ENCODE measurements at places on chromosomes 16 and 17.

GRCh38 chr17:82272495-82273326, 789 bp downstream of the CSNK1D start:
- peak; percentile 35 for DNase-seq

- DNase-seq = no peak
These were observed 21.0 kb downstream of the COQ7 start for GRCh38 chr16:19088341-19088916.

DNA sequence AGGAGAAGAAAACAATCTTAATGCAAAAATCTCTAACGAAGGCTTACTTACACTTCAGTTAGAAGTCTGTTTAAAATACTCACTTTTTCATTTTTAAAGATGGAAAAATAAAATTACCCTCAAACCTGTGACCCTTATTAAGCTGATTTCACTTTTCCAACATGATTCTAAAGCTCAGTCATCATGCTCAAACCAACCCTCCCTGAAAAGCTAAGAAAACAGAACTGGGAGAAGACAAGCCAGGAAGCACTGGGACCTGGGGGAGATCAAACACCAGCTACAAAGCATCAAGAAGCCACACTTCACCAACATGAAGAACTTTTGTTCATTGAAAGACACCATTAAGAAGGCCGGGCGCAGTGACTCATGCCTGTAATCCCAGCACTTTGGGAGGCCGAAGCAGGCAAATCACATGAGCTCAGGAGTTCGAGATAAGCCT, 88.8 kb downstream of the LITAF start:
- DNase-seq = no peak

- no peak for DNase-seq
These were observed 5.9 kb downstream of the HAS3 start for GRCh38 chr16:69111216-69111875.

- no peak for DNase-seq
These were observed 30.4 kb upstream of the PAFAH1B1 start for GRCh38 chr17:2563061-2563460.

DNA sequence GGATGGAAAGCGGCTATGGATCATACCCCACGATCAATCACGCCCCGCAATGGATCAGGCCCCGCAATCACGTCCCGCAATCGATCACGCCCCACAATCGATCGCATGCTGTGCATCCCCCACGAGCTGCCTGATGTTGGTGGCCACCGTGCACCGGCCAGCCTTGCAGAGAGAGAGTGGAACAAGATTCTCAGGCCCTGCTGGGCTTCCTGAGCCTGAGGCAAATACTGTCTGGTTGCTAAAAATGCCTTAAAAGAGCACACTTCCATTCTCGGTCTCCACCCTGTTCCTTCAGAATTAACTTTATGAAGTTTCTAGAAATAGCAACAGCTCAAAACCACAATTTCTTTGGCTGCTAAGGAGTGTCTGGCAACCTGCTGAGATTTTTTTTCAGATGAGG, 81.5 kb downstream of the VPS53 start:
- peak; percentile 38 for DNase-seq

GRCh38 chr17:58402679-58403078, 14.7 kb downstream of the RNF43 start:
- DNase-seq = peak; percentile 14

- DNase-seq = peak; percentile 68
These were observed at the start of gene EVI2A for GRCh38 chr17:31321481-31321880. EVI2A (minus strand) TSS chr17:31321622; CDS start chr17:31319013, 2,609 bp downstream.

GRCh38 chr17:44807093-44807816, 22.8 kb downstream of the GJC1 start:
- no peak for DNase-seq

GRCh38 chr16:69253870-69254341, 57.2 kb upstream of the VPS4A start:
- peak; percentile 36 for DNase-seq

DNA sequence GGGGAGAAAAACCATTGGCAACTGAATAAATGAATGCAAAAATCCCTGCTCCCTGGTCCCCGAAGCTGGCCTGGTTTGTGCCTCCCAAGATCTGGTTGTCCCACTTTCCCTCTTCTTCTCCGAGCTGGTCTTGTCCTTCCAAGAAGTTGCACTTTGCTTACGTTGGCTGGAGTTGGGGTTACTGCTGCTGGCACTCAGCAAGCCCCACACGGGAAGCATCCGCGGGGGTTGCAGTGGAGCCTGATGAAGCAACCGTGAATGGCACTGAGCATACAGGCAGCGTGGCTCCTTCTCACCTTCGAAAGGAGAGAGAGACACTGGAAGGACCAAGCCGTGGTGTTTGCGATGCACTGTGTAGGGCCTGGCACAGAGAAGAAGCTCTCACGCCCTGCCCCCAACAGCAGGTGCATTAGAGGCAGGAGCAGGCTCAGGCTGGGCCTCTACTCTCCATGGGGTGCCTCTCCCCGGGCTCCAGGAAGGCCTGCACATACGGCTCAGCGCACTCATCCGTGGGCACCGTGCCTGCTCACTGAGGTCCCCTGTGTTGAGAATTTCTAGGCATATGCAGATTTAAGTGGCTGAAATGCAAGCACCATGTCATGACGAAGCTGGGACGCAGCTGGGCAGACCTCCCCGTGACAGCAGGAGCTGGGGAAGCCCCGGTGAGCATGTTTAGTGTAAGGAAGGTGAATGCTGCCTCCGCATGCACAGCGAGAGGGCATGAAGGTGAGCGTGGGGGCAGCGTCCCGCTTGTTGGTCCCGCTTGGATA, 12.1 kb downstream of the CA5A start:
- DNase-seq = no peak

GRCh38 chr17:77608431-77608830, 350.1 kb upstream of the TNRC6C start:
- no peak for DNase-seq

- DNase-seq = no peak
These were observed 21.6 kb upstream of the NCBP3 start for GRCh38 chr17:3867606-3868005.

DNA sequence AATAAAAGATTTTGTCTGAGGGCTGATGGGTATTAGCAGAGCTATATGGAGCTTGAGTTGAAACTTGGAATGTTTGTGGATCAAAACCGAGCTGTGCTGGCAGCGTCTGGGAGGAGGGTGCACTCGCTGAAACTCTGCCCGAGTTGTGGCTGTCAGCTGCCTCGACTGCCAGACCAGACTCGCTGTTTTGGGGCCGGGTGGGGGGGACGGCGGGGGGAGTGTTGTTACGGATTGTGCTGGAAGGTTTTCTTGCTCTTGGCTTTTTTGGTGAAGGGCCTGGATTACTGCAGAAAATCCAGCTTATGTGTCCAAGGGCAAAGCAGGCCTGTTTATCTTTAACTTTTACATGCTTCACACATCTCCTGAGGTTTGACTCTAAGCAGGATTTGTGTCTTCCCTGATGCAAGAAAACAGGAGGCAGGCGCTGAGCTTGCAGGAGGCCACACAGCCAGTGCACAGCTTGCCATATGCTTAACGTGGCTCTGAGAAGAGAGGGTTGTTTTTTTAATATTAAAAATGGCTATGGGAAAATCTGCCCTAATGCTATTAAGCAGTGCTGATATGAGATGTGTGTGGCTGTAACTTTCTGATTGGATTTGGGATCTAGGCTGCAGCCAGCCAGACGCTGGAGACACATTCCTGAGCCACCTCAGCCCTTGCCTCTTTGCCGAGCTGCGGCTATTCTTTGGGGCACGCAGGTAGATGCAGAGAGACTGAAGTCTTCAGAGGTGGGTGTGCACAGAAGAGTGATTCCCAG, 20.5 kb upstream of the RPTOR start:
- DNase-seq = no peak

DNA sequence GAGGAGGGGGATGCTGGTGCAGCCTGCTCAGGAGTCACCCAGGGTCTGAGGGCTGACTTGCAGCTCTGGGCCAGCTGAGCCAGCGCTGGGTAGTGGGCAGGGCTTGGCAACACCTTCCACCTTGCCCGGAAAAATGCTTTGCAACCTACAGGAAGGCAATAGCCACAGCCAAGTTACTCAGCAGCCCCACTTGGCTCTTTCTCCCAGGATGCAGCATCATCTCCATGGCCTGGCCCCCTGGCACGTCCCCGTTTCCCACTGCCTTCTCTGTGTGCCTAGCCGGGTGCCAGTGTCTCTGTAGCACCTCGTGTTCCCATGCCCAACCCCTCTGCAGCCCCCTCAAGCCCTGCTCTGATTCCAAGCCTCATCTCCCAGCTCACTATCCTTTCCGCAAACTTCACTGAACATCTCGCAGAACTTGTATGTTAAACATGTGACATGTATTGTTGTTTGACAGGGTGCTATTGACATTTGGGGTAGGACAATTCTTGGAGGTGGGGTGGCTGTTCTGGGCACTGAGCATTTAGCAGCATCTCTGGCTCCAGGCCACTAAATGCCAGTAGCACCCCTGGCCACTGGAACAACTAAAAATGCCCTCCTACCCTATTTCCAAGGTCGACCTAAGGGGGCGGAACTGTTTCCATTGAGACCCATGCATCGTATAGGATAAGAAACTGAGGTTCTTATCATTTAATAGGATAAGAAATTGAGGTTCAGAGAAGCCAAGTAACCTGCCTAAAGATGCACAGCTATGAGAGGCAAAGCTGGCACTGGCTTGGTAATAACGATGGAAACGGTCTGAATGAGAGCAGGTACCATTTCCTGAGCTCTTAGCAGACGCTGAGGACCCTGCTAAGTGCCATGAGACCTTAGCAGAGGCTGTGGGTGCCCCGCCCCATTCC, 12.2 kb downstream of the DEXI start:
- DNase-seq = no peak

- DNase-seq = no peak
These were observed 1.0 kb upstream of the ATP2C2 start for GRCh38 chr16:84367297-84367680.

DNA sequence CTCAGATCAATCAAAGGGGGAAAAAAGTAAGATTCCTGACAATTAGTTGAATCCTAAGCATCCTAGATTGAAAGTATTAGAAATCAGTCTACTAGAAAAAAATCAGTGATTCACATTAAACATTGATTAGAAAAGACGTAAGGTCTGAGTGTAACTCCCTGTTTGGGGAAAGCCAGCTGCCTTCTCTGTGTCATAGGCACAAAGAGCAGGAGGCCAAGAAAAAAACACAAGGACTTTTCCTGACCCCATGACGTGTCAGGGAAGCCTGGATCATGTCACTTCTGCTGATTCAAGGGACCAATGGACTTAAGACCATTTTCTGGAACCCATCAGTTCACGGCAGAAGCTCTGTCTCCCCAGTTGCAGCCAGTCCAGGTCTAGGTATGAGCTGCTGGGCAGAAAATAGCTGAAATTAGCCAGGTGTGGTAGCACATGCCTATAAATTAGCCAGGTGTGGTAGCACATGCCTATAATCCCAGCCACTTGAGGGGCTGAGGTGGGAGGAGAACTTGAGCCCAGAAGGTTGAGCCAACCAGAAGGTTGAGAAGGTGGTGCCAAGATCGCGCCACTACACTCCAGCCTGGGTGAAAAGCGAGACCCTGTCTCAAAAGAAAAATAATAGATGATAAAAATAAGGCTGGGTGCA, 35.9 kb downstream of the RANBP10 start:
- DNase-seq = no peak

GRCh38 chr16:85782451-85782850, 16.9 kb downstream of the EMC8 start:
- DNase-seq = peak; percentile 24

DNA sequence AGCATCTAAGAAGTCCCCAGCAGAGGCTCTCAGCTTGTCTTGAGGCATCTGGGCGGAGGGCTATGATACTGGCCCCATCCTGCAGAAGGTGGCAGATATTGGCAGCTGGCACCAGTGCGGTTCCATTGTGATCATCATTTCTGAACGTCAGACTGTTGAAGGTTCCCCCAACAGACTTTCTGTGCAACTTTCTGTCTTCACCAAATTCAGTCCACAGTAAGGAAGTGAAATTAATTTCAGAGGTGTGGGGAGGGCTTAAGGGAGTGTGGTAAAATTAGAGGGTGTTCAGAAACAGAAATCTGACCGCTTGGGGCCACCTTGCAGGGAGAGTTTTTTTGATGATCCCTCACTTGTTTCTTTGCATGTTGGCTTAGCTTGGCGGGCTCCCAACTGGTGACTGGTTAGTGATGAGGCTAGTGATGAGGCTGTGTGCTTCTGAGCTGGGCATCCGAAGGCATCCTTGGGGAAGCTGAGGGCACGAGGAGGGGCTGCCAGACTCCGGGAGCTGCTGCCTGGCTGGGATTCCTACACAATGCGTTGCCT, at the start of gene CIITA:
Gene CIITA (plus strand): TSS at position 404 of the 543 bp plus-strand sequence. CDS start 129 bp downstream, at position 533.
- peak; percentile 71 for DNase-seq

GRCh38 chr17:17711641-17712162, 30.4 kb downstream of the RAI1 start:
- no peak for DNase-seq

- DNase-seq = peak; percentile 11
These were observed 132.1 kb downstream of the HS3ST4 start for GRCh38 chr16:25823891-25824290.
